OCI-LY7 (cell line): ENCODE measurements at places on chromosomes 7 and 10. TPM values are rescaled to one million over a fixed set of nuclear protein-coding genes. Genes with fewer than 3 reads are reported as not detected.

The MRPL32 gene
- 55.7 and 59.7 TPM in 2 replicates for total RNA-seq

The C10orf105 gene
- 0.09 and 0.15 TPM in 2 replicates for total RNA-seq

The AKR1C4 gene
- total RNA-seq = not detected in 2 replicates

The ADK gene
- total RNA-seq = 31.1 and 39.0 TPM in 2 replicates

The CFAP69 gene
- not detected in 2 replicates for total RNA-seq

The STEAP1B gene
- 1.1 and 2.1 TPM in 2 replicates for total RNA-seq

The CLDN4 gene
- total RNA-seq = 0.90 and 1.0 TPM in 2 replicates

The LRRC18 gene
- total RNA-seq = not detected in 2 replicates
